ENCODE measurements at places on chromosomes 12 and 14.

DNA sequence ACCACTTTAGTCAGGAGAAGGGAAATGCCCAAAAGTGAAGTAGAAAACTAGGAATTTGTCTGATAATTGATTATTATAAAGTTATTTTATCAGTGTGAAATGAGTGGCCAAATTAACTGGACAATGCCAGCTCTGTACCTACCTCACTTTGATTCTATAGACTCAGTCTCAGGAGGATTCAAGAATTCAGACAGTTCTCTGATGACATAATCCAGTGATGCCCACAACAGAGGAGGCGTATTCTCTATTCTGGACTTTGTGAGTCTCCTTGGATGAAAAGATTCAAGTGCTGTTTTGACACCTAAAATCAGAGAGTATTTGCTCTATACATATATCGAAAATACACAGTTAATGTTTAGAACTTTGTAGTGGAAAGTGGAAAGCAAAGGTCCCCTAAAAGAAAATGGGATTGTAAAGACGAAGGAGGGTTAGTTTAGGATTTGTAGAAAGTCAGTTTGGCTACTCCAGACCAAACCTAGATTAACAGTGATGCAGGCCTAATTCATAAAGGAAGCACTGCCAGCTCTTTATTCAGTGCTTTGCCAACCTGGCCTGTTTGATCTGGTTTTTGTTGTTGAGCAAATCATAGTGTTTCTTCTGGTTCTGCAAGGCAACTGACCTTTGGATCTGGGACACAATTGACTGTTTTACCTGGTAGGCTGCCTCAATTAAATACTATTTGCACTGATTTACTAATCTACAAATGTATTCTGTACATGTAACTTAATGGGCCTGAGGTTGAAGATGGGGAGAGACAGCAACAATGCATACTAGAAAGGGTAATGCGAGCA, 67.4 kb downstream of the DAD1 start:
- DNase-seq, result no peak

- DNase-seq, result no peak
Measured at GRCh38 chr14:68309616-68310015, 483.3 kb downstream of the ZFP36L1 start.

DNA sequence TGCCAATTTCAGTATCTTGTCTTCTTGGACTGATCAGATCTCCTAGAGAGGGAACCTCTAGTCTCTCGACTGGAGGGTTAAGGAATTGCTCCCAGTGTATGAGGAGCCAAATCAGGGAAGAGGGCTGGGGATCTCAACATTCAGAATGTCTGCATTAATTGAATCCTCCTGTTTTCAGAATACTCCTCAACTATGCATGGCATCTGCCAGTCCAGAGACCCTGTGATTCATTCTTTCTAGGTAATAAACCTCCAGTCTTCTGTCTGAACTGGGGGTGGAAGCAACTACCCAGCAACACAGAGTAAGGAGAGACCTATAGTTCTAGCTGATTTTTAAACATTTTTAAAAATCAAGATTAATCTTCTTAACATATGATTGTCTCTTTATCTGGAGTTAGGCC, 92.7 kb downstream of the AKAP6 start:
- no peak for DNase-seq

GRCh38 chr12:120199595-120200306, 1.2 kb downstream of the RPLP0 start:
- DNase-seq, result peak; percentile 30

GRCh38 chr12:18683327-18684013, 54.3 kb downstream of the PLCZ1 start:
- no peak for DNase-seq

DNA sequence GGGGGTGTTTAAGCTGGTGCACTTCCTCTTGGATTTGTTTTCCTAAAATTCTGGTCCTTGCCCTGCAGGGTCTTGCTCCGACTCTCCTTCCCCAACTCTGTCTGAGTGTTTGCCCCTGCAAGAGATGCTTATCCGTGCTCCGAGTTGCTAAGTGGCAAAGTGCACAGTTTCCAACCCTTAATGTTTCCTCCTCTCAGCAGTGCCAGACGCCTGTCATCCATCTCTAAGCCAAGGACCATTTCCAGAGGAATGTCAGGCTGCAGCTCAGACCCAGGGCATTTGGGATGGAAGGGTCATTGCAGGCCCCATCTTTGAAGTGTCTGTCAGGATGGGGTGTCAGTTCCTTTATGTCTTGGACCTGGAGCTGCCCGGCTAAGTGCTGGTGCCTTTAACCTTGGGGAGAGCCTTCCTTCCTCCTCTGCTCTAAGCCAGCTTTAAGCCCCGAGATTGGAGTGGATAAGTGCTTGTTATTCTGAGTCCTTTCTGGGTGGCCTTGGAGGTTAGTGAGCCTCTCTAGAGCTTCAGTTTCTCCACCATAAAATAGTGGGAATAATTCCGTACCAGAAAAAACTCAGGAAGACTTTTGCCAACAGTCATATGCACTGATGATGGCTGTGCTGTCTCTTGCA, 15.0 kb downstream of the WNT5B start:
- DNase-seq, result no peak

DNA sequence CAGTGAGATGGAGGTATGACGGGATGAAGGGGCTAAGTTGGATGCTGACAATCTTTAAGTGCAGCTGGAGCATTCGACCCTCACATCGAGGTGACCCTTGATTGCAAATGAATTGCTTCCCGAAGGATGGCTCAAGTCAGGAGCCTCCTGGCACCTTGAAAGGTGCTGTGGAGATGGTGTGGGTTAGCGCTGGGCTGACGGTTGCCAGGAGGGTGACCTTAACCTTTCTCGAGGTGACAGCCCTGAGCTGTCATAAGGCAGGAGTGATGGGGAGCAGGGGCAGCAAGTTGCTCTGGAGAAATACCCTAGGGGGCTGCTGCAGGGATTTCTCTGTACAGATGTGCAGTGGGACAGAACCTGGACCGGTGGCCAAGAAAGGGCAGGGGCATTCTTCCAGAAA, 122.8 kb downstream of the CRACR2A start:
- DNase-seq, result no peak

DNA sequence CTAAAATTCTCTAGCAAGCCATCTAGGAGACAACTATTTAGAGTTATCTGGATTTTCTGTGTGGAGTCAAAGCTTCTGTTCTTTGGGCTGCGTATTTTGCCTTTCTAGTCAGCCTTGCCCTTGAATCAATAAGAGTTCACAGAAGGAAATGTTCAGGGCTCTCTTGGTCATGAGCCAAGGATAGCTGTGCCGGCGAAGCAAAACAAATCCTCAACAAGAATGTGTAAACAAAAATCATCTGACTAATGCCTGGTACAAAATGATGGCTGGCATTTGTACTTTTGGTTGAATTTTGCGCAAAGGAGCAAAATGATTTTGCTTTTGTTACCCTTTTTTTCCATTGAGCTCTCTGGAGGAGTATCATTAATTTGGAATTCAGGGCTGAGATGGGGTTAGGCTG, 171.1 kb downstream of the DACT1 start:
- no peak for DNase-seq

GRCh38 chr12:108633534-108634248, at the start of gene SELPLG:
SELPLG (minus strand) TSS chr12:108633894; CDS start chr12:108624307, 9,587 bp downstream.
- DNase-seq, result peak; percentile 78

DNA sequence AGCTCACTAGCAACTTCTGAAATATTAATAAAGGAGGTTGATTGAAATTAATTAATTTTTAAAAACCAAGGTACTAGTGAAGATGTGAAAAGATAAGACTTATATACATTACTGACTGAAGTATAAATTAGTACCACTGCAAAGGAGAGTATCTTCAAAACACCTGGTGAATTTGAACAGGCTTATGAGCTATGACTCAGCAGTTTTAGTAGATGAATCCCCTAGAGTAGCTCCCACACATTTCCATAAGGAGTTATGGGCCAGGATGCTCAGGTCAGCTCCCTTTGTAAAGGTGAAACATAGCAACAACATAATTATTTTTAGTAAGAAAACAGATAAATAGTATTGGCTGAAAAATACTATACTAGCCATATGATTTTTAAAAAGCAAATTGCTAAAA, 218.6 kb downstream of the SYT1 start:
- DNase-seq, result no peak

- DNase-seq, result no peak
Measured at GRCh38 chr14:51884086-51884927, 23.9 kb downstream of the GNG2 start.

Data from activated T-cell treated with anti-CD3 and anti-CD28 coated beads for 48 hours (primary cell).